SJSA1 (cell line): ENCODE measurements at places on chromosomes 5 and 9. TPM values are rescaled to one million over a fixed set of nuclear protein-coding genes. Genes with fewer than 3 reads are reported as not detected.

- peak; percentile 2 for DNase-seq
Measured at GRCh38 chr9:90546200-90546599, 96.4 kb downstream of the DIRAS2 start.

- DNase-seq, result no peak
Measured at GRCh38 chr5:67380431-67380830, 183.8 kb upstream of the CD180 start.

- no peak for DNase-seq
Measured at GRCh38 chr9:124045076-124045829, 33.7 kb downstream of the LHX2 start.

GRCh38 chr9:76664120-76664519, 100.1 kb upstream of the PCA3 start:
- no peak for DNase-seq

GRCh38 chr5:180140571-180140970, 68.4 kb downstream of the RASGEF1C start:
- no peak for DNase-seq

DNA sequence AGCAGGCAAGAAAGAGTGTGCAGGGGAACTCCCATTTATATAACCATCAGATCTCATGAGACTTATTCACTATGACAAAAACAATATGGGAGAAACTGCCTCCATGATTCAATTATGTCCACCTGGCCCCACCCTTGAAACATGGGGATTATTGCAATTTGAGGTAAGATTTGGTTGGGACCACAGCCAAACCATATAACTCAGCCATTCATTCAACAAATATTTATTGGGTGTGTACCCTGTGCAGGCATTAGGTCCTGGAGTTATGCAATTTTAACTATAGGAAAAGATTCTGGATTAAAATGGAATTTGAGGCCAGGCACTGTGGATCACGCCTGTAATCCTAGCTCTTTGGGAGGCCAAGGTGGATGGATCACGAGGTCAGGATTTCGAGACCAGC, 124.2 kb upstream of the GAS1 start:
- no peak for DNase-seq

- DNase-seq, result no peak
Measured at GRCh38 chr5:163252950-163253349, 184.4 kb upstream of the CCNG1 start.

- no peak for DNase-seq
Measured at GRCh38 chr5:171999877-172000276, 6.6 kb downstream of the FBXW11 start.

- DNase-seq, result no peak
Measured at GRCh38 chr9:72586388-72587130, 65.2 kb downstream of the TMC1 start.

GRCh38 chr5:100537946-100538345, 2.8 kb downstream of the FAM174A start:
- no peak for DNase-seq

NR5A1 gene
- total RNA-seq, result not detected in 2 replicates

CFAP90 gene
- not detected in 2 replicates for total RNA-seq

NIM1K gene
- total RNA-seq, result 0.03 and 0.18 TPM in 2 replicates

TAF11L14 gene
- not detected in 2 replicates for total RNA-seq

PITX1 gene
- total RNA-seq, result 25.0 and 28.4 TPM in 2 replicates

ROPN1L gene
- total RNA-seq, result 2.9 and 3.0 TPM in 2 replicates

ADAMTS13 gene
- total RNA-seq, result 0.24 and 0.88 TPM in 2 replicates

TAF11L11 gene
- total RNA-seq, result not detected in 2 replicates
